ENCODE measurements at places on chromosomes 12 and 14.

GRCh38 chr12:88725592-88726143 lies 145.4 kb upstream of the KITLG start:
- no peak for DNase-seq

- DNase-seq: no peak
These were observed 59.1 kb downstream of the DCAF5 start for GRCh38 chr14:69093631-69094421.

DNA sequence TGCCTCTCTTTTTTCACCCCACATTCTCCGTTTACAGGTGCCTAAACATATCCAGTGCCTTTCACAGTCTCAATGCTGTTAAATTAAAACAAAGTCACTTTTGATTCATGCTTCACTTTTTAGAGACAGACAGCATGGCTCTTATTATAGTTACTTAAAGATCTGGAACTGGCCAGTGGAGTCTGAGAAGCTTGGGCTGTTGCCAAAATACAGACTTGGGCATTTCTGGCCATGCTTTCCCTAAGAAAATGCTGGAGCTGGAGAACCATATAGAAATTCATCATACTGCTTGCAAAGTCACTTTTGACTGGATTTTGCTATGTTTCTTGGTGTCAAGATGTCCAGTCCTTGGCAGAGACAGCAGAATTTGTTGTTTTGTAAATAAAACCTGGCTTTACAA lies 12.2 kb upstream of the GPR68 start:
- DNase-seq: no peak

- no peak for DNase-seq
These were observed 14.1 kb downstream of the KCNH3 start for GRCh38 chr12:49552899-49553298.

DNA sequence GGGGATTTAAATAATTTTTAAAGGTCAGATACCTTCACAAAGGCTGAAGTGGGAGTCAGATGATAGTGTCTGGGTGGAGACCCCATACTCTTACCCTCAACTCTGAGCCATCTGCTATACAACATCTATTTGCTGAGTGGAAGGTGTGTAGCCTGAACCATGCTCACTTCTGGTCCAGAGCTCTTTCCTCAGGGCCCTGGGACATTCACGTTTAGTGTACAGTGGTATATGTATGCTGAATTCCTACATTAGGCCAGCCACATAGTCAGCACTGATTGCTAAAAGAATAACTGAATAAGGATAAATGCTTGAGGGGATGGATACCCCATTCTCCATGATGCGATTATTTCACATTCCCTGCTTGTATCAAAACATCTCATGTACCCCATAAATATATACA lies 107.3 kb downstream of the KIF26A start:
- DNase-seq: no peak

GRCh38 chr14:98259881-98260280 lies 1012.1 kb downstream of the BCL11B start:
- no peak for DNase-seq

- DNase-seq: no peak
These were observed 33.1 kb upstream of the ETFBKMT start for GRCh38 chr12:31626270-31626995.

- DNase-seq: no peak
These were observed 10.1 kb downstream of the FBXL14 start for GRCh38 chr12:1584326-1584725.

All from tibial artery (tissue), 4 donors.